ENCODE measurements at places on chromosomes 4 and X.
A peak's percentile ranks its signal among the peaks of the same experiment; 100 is the strongest.

GRCh38 chr4:70667740-70668535 lies 1.6 kb upstream of the JCHAIN start:
- no peak for DNase-seq

DNA sequence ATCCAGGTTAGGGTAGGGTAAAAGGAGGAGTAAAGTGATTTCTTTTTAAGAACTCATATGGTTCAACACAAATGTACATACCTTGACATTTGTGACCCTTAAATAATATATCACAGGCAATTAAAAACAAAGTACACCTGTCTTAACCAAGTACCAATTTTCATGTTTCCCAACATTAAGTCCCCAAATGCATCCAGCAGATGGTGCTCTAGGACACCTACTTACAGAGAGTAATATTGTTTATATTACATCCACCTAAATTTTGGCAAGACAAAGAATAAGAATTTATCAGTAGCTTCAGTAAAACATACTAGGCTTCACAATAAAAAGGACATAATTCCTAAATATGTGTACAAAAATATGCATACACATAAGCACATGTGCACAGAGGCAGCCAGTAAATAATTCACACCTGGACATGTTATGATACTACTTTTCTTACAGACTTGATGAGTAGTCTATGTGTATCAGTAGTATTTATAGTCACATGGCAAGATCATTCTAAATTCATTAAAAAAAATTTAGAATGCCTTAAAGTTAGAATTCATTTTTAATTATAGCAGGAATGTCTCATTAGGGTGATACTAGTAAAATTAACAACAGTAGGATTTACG lies 219.7 kb downstream of the DCLK2 start:
- DNase-seq: no peak

GRCh38 chr4:26354491-26354890 lies 33.7 kb downstream of the RBPJ start:
- no peak for DNase-seq

- DNase-seq: peak; percentile 86
Measured at GRCh38 chr4:95531141-95531540, 17.6 kb downstream of the UNC5C start.

DNA sequence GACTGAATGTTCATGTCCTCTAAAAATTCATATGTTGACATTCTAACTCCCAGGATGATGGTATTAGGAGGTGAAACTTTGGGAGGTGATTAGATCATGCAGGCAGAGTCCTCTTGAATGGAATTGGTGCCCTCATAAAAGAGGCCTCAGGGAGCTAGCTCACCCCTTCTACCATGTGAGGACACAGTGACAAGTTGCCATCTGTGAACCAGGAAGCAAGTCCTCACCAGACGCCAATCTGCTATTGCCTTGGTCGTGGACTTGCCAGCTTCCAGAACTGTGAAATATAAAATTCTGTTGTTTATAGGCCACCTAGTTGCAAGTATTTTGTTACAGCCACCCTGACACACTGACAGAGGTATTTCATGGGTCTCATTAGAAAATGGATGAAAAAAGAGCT lies 28.5 kb upstream of the LONRF3 start:
- no peak for DNase-seq

GRCh38 chr4:174669270-174669669 lies 147.0 kb upstream of the HPGD start:
- no peak for DNase-seq

DNA sequence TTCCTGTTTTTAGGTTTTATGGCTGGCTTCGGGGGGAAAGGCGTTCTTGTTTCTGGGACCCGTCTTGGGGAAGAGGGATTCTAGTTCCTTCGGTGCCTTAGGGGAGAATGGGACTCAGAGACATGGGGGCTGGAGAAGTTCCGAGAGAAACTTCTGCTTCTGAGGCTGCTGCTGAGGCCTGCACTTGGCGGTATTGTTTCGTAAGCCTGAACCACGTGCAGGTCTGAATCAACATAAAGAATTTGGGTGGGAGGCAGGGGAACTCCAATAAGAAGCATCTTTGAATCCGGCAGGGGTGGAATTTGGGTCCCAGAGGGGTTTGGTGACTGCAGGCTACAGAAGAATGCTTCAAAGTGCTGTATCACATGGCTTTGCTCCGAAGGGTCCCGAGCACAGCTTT lies 15.1 kb downstream of the XG start:
- no peak for DNase-seq

DNA sequence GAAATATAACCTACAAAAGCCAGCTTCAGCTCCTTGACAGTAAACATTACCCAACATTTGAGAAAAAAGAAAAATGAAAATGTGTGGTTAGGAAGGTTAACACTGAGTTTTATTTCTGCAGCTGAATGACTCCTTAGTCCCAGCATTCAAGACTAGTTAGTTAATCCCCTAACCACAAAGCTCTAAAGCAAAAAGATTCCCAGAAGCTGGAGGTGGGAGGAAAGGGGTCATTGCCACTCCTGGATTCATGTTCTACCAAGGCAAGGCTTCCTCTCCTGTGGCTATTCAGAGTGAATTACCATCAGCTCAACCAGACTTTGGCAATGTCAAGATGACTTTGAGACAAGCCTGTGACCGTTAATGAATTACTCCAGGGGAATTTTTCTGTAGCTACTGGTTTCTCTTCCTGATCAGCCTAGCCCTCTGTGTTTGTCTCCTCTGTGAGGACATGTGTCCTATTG lies 63.6 kb downstream of the HADH start:
- no peak for DNase-seq

DNA sequence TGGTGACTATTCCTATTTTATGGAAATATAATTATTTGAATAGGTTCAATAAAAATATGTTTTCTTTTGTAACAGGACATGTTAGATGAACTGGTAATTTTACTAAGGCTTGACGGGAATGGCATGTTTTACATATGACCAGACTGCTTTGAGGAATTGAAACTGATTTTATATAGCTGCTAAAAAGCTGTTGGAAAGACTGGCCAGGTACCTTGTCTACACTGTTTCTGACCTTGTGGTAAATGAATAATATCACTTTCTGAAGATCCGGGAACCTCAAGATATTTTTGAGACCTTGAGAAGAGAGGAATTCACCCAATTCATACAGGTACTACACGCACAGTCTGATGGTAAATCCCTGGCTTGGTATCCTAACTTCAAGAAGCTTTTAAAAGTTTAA lies 42.1 kb upstream of the USP46 start:
- DNase-seq: no peak
